ENCODE measurements at places on chromosomes 12 and 14.

DNA sequence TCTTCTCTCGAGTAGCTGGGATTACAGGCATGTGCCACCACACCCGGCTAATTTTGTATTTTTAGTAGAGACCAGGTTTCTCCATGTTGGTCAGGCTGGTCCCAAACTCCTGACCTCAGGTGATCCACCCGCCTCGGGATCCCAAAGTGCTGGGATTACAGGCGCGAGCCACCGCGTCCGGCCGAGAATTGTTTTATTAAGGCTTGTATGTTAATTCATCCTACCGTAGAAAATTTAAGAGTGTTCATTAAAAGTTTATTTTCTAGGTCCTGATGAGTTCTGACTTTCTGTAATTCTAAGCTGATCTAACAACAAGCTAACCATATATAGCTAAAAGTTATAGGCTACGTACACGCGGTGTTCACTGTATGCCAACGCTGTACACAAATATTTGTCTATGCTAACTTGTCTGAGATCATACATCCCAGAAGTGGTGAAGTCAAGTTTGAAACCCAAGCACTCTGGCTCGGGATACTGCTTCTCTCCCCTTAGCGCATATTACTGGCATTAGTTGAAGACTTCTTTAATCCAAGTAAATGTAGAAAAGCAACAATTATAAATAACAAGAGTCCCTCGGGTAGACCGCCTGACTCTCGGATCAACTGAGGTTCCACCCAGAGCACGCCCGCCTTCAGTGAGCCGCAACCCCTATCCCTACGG, 570 bp upstream of the MRPS35 start:
- DNase-seq, result no peak

GRCh38 chr12:128711486-128711885, 112.3 kb downstream of the SLC15A4 start:
- no peak for DNase-seq

DNA sequence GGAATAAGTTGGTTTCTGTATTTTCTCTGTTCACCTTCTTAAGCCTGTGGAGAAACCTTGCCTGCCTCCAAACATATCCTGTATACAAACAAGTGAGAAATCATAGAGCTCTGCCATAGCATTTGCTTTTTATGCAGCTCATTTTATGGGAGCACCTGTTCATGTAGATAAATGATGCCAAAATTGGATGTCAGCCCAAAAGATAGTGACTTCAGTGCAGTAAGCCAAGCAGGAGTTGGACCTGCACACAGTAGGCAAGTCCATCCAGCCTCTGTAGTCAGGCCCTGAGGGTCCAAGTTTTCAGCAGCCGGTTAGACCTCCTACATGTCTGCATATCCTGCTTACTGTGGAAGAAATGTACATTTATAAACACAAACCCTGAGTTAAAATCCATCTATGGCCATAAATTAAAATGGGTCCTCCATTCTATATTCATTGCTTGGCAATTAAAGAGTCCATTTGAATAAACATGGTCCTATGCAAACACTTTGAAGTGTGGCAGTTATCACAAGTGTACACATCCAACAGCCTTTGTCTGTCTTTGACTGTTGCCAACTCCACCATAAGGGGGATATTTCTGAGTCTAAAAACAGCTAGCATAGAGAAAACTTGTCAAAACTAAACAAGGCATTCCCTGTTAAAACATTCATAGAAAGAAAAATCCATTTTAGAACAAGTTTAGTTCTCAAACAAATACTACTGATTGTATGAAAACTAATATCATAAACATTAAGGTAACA, 847.8 kb downstream of the RPS29 start:
- no peak for DNase-seq

- no peak for DNase-seq
Observed at GRCh38 chr14:100450049-100450448, 126.9 kb downstream of the SLC25A47 start.

GRCh38 chr12:89797436-89797835, 88.8 kb upstream of the ATP2B1 start:
- no peak for DNase-seq

All from breast epithelium (tissue), 4 donors.